Activated CD8-positive, alpha-beta memory T cell treated with anti-CD3 and anti-CD28 coated beads for 24 hours (primary cell): ENCODE measurements at places on chromosomes 16 and 17.
A peak's percentile ranks its signal among the peaks of the same experiment; 100 is the strongest.

- DNase-seq, result no peak
Observed at GRCh38 chr16:72884037-72884436, 163.9 kb downstream of the ZFHX3 start.

GRCh38 chr16:21644674-21645073, 7.7 kb downstream of the IGSF6 start:
- no peak for DNase-seq

DNA sequence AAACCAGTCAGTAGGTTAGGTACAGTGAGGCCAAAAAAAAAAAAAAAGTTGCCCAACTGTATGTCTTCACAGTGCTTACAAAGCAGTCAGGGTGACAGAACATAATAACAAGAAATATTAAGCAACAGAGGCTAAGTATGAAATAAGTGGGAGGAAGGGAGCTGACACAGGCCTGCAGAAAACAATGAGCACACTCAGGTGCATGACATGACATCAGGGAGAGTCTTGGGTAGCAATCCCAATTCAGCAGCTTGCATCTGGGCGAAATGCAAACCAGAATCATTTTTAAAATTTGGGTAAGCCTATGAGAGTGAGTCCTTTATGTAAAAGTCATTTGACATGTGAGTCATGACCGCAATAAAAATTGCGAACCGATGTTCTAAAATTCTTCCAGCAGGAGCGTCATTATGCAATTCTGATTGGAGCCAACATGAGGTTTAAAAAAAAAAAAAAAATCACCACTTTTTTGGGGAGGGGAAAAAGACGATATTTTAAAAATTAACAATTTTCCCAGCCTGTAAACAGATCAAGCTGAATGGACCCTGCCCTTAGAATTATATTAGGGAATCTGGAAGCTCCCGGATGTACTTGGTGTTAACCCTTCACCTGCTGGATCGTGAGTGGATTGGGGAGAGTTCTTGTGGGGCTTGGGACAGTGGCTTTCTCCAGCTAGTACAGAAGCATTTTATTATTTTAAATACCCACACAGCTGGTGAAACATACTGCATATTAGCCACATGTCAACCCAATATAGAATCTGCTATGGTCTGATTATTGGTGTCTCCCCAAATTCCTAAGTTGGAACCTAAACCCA, 127.9 kb downstream of the NPIPB5 start:
- DNase-seq, result no peak

DNA sequence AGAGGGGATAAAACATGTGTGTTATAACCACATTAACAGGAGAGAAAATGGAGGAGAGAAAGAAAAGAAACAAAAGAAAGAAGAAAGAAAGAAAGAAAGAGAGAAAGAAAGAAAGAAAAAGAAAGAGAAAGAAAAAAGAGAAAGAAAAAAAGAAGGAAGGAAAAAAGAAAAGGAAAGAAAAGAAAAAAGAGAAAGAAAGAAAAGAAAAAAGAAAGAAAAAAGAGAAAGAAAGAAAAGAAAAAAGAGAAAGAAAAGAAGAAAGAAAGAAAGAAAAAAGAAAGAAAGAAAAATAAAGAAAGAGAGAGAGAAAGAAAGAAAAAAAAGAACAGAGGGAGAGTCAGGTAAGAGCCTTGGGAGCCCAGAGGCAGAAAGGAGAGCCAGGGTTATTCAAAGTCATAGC, 446.6 kb upstream of the ASIC2 start:
- DNase-seq, result no peak

GRCh38 chr16:14434860-14435259, 195.2 kb downstream of the PARN start:
- peak; percentile 13 for DNase-seq

DNA sequence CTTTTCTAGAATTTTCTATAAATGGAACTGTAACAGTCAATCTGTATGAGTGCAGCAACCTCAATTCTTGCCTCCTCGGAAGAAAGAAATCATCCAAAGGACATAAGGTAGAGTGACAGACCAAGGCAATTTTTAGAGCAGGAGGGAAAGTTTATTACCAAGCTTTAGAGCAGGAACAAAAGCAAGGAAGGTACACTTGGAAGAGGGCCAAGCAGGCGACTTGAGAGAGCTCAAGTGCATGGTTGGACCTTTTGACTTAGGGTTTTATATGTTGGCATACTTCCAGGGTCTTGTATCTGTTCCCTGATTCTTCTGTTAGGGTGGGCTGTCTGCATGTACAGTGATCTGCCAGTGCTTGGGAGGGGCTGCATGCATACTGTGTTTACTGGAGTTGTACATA, 50.3 kb downstream of the SCNN1G start:
- no peak for DNase-seq

DNA sequence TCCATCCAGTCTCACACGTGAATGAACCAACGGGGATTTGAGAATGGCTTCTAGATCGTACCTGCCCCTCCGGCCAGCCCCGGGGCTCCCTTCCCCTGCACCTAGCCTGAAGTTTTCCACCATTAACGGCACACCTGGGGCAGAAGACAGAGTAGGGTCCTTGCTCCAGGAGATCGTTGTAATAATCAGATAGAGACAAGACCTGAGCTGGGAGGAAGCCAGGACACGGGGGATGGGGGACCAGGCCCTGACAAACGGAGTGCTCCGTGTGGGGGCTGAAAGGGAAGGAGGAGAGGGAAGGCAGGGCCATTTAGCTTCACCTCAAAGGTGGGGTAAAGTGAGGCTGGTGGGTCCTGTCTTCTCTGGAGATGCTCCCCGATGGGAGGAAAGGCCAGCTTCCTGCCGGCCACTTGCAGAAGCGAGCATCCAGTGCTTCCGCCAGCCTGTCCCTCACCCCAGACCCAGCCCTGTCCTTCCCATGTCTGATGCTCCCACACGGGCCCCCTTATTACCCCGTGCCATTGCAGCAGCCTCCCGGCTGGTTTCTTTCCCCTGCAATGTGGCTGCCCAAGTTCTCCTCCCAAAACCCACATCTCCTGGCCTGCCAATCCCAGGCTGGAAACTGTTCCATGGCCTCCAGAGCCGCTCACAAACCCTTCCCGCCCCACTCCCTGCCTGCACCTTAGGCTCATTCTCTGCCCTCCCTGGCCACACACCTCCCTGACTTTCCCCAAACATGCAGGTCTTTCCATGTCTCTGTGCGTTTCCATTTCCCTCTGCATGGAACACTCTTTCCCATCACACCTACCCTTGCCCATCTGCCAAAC, 79.3 kb downstream of the MRC2 start:
- DNase-seq, result no peak

- no peak for DNase-seq
Observed at GRCh38 chr17:59621771-59622170, 2.1 kb downstream of the CLTC start.

DNA sequence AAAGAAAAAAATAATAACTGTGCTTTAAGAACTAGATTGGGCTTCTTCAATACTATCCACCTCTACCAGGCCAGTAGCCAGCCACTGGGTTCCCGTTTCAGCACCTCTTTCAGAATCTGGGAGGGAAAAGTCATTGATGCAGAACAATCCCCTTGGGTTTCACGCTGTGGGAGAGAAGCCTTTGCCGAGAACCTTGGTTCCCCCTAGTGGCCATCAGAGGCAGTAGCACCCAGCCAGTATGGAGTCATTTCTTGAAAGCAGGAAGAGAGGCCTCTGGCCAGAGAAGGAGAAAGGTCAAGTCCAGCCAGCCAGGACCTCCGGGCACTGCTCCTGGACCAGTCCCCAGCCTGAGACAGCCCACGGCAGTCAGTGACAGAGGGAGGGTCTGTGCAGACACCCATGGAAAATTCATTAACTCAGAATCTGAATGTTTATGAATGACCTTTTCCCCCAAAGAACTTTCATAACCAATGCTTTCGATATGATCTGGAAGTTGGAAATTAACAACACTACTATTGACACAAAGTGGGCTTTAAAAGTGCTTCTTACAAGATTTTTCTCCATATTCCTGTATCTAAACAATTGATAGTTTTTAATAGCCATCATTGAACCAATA, 51.2 kb upstream of the CDH5 start:
- peak; percentile 71 for DNase-seq

- no peak for DNase-seq
Observed at GRCh38 chr17:15475631-15476354, 8.4 kb upstream of the CDRT4 start.

DNA sequence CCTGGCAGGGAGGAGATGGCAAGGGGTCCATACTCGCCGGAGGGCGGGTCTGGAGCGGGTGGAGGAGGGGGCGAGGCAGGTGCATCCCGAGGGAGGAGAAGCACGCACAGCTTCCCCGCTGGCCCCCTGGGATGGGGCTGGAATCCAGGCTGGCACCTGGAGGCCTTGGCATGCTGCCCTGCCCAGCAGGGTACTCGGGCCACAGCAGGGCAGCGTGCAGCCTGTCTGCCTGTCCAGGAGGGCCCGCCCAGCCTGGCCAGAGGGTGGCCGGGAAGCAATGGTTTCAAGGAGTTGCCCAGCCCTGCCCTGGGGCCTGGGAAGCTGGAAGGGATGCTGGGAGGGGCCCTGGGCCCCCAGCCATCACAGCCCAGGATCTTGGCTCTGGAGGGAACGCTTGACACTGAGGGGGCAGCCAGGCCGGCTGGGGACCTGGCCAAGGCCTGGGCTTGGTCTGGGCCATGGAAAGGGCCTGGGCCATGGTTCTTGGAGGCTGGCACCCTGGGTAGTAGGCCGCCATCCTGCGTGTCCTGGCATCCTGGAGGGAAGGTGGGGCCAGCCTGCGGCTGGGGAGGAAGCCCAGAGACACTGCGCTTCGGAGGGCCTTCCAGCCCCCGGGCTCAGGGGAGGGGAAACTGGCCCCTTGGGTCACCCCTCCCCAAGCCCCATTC, 1.1 kb downstream of the GLIS2 start:
- no peak for DNase-seq

DNA sequence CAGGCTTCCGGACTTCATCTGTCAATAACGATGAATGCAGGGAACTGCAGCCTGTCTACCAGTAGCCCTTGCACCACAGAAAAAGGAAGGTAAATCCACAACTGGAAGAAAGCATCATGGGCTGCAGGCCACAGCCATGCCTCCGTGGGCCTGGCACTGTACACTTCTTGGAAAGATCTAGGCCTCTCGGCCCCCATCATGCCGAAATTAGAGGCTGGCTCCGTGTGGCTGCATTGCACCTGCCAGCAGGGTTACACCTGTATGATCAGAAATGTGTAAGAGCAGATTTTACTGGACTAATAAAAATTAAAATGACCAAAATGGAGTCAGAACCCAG, 52.2 kb downstream of the SDK2 start:
- DNase-seq, result peak; percentile 69

DNA sequence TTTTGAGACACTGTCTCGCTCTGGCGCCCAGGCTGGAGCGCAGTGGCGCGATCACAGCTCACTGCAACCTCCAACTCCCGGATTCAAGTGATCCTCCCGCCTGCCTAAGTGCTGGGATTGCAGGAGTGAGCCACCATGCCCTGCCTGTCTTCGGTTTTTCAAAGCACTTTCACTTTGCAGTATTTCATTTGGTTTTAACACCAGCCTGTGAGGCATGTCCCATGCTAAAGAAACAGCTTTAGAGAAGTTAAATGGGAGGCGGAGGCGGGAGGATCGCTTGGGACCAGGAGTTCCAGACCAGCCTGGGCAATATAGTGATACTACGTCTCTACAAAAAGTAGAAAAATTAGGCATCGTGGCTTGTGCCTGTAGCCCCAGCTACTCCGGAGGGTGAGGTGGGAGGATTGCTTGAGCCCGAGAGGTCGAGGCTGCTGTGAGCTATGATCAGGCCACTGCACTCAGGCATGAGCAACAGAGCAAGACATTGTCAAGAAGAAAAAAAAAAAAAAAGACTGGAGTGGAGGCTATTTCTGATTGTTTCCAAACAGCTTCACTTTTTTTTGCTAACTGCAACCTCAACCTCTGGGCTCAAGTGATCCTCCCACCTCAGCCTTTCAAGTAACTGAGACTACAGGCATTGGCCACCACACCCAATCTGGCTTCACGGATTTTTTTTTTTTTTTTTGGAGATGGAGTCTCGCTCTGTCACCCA, 1.3 kb downstream of the METTL23 start:
- DNase-seq, result no peak

GRCh38 chr16:81684242-81684837, 94.8 kb upstream of the PLCG2 start:
- no peak for DNase-seq

- no peak for DNase-seq
Observed at GRCh38 chr17:3385869-3386816, at the start of gene OR3A2. Gene OR3A2 (minus strand): TSS chr17:3386308.

GRCh38 chr17:16328997-16329396, 24.3 kb downstream of the CENPV start:
- no peak for DNase-seq

DNA sequence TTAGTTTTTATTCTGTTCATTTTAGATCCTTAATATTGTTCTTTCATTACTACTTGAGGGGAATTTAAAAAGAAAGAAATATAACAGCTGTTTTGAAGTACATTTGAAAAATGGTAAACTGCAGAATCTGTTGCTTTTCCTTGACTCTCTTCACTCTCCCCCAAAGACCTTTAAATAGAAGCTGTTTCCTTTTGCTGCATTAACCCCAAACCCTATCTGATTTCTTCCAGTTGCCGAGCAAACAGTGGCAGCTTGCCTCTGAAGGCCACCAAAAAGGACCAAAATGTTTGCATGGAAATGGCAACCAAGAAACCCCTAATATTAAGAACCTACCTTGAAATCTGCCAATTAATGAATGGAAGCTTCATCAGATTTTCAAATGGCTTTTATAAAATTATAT, 37.1 kb downstream of the PRKCA start:
- DNase-seq, result no peak

DNA sequence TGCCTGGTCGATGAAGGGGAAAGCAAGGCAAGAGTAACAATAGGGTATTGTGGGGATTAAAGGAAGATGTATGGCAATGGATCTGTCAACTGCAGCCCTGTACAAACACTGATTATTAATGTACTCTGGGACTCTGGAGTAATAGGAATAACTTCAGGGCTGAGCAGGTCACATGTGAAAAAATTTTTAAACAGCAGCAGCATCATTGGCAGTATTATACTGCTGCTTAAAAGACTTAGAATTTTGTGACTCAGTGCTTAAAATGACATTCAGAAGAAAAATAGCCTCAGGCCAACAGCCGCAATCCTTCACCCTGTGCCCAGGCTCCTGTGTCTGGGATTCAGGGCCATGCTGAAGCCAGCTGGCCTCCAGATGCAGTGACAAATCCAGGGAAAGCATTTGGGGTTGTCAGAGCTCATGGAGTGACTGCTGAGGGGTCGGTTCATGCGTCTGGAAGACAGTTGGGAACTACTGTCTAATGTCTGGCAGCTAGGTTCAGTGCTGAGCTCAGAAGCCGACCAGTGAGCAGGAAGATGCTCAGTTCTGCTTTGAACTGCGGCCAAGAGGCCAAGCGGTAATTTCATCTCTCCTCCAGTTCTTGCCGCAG, 22.2 kb downstream of the TEX2 start:
- no peak for DNase-seq
